Glomerular endothelial cell (primary cell): ENCODE measurements at places on chromosomes 12 and 14.

- DNase-seq = no peak
Measured at GRCh38 chr14:78355109-78355508, 184.9 kb downstream of the NRXN3 start.

- no peak for DNase-seq
Measured at GRCh38 chr12:93911396-93911795, 234.2 kb downstream of the CRADD start.

- DNase-seq = no peak
Measured at GRCh38 chr12:60977966-60978365, 1282.2 kb upstream of the USP15 start.

- no peak for DNase-seq
Measured at GRCh38 chr12:131872154-131873051, 22.0 kb upstream of the ULK1 start.

DNA sequence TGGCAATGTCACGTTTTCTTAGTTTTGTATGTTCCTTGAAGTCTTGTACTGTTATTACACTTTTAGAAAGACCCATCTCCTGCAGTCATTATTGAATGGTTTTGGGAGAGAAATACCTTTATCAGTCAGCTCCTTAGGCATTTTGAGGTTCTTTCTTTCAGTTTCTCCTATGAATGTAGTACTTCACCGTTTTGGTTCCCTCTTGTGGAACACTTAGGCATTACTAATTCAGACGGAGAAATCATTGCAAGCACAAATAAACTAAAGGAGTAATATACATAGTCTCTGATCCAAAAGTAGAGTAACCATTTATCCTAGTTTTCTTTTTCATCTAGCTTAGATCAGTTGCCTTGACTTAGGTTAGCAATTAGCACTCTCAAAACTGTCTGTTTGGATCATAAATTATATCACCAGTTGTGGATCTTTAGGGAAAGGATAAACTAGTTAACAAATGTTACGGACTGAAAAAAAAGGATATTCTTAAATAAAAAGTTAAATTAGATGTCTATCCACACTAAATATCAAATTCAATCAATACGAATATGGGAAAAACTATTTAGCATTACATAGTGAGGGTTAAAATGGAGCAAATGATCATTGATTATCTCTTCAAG lies 1538.3 kb upstream of the SEL1L start:
- no peak for DNase-seq

- no peak for DNase-seq
Measured at GRCh38 chr12:24356240-24356804, 406.9 kb upstream of the SOX5 start.

DNA sequence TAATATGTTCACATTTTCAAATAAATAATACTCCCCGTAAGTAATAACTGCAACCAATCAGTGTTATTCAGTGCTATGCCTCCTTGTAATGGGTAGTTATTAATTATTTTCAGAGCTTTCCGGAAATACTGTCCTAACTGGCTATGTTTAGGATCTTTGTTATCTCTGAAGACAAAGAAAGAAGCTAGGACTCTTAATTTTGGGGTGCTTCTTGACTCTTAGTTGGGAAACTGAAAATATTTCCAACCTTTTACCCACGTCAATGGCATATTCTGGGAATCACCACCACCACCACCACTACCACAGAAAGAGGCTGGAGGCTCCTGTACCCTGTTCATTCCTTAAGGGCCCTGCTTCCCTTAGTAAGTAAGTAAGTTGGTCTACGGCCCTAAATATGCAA lies 39.1 kb downstream of the RAD52 start:
- no peak for DNase-seq

DNA sequence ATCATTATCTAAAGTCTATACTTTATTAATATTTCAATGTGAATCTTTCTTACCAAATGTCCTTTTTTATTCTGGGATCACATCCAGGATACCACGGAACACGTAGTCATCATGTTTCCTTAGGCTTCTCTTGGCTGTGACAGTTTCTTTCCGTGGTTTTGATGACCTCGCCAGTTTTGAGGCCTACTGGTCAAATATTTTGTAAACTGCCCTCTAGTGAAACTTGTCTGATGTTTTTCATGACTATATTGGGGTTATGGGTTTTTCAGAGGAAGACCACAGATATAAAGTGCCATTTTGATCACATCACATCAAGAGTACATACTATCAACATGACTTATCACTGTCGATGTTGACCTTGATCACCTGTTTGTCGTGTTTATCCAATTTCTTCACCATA lies 14.1 kb upstream of the SERPINA6 start:
- DNase-seq = no peak

DNA sequence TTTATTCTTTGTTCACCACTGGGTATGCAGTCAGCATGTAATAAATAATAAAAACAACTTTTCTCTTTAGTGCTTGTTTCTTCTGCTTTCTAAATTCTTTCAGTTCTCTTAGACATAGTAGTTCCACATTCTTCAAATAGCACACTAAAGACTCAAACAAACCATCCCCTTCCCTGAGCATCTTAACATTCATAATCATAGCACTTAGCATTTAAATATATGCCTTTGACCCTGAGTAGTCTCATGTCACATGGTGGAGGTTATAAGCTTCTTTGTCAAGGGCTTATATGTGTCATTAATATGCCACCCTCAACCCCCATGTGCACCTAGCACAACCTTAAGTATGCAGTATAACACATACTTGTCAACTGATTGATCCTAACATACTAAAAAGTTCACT lies 212.7 kb downstream of the PHLDA1 start:
- no peak for DNase-seq

DNA sequence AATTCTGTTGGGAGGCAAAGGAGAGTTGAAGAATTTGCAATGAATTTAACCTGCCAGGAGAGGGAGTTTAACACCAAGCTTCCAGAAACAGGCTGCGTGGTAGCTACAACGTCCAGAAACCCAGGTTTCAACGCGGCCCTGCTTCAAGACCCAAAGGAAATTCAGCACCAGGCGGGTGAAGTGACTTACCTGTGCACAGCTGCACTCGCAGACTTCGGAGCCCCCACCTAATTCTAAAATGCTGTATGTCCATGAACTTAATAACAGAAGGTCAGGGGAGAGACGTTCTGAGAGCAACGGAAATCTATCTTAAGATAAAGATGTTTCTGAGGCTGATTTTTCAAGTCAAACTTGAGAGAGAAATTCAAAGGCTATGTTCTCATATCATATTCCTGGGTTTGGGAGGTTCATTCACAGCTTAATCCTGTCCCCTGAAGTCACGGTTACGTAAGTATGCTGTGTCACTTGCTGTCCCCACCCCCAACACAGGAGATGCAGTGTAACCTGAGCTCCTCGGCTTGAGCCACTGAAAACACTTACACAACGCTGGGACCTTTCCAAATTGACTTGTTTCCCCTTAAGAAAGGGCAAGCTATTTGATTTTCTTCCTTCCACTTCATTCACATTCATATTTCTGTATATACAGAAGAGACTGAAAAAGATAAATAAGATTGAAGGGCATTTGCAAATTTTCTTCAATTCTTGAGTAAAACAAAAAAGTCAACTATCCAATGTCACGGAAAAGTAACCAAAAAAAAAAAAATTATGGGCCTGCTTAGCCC lies 22.7 kb downstream of the CLIP1 start:
- no peak for DNase-seq

DNA sequence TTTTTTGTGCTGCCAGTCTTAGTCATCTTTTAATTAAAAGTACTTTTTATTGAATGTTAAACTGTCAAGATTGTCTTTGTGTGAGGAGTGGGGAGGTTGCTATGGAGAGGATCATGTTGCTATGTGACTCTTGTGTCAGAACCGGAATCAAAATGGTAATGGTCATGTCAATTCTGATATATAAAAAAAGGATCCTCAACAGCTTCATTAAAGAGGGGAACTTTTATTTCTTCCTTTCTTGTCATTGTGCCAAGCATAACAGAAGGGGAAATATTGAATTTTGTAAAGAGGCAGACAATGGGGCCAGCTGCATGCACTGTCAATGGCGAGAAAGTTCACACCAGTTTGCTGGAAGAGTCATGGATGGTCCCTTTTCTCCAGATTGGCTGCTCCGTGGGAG lies 564.8 kb downstream of the VRK1 start:
- no peak for DNase-seq

DNA sequence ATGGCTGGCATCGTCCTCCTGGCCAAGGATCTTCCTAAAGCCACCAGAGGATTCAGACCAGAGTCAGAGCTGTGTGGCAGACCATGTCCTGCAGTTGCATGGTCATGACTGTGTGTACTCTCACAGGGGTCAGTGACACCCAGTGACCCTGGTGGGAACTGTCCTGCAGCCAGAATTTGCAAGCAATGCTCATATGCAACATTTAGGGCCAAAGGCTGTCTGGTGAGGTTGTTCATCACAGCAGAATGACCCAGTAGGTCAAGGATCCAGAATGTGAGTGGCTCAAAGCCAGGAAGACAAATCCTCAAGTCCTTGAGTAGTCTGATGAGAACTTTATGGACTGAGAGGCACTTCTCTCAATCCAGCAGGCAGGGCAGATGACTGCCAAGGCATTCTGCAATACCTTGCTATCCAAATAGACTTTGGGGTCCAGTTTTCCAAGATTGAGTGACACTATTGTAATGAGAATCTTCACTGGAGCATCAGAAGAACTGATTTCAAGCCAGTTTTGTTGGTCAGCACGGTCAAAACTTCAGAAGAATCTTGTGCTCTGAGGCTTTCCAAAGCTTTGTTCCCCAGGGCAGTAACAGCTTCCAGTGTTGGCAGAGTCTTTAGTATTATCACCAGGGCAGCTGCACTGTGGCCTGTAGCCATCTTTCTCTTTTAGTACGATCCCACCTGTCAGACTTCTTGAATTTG lies 122.0 kb downstream of the PTCSC3 start:
- DNase-seq = no peak

DNA sequence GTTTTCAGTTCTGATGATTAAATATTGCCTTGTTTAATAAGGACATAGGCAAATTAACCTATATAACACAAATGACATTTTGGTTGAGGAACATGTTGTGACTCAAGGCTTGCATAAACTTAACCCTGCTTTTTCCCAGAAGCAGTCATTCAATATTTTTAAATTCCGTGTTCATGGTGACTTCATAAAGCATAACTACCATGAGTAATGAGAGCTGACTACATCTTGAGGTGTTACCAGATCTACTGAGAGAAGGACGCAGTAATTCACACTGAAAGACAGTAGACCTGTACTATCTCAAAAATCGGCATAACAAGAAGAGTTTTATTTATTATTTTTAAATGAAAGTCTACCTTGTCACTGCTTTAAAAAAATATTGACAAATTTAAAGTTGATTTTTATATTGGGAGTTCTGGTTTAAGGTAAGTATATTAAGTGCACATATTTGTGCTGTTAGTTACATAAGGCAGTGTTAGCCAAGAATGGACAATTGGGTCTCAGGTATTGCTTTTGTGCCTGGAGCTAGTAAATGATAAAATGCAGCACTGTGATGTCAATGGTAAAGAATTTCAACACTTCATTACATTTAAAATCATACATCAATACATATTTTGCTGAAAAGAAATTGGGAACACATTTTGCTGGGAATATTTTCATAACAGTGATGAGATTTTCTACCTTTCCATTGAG lies 1198.5 kb downstream of the FSCB start:
- DNase-seq = no peak

DNA sequence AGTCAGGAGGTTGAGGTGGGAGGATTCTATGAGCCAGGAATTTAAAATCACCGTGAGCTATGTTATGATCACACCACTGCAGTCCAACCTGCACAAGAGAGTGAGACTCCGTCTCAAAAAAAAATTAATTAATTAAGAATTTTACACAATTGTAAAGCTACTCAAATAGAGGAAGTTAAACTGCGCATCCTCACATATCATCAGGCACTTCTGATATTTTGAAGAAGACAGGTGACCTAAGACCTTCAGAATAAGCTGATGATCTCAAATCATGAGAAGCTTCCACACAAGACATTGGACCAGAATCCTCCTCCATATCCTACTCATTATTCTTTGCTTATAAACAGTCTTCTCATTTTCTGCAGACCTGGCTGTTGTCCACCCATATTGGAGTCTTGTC lies 800.9 kb downstream of the TMEM121 start:
- no peak for DNase-seq

GRCh38 chr14:73723797-73724661 lies 9.8 kb upstream of the PNMA1 start:
- peak; percentile 64 for DNase-seq

DNA sequence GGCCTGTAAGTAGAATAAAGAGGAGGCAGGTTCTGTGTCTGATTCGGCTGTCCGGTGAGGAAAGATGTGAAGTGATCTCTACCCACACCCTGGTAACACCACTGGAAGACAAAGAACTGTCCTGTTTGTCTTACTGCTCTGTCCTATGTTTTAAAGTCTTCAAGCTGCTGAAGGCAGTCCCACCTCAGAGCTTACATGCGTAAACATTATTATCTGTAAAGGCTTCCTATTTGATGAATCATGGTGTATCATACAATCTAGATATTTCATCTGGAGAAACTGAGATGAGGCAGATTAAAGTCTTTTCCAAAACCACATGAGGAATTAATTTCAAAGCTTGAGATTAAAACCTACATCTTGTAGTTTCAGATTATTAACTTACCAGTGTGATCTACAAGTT lies 427.6 kb downstream of the ZFP36L1 start:
- no peak for DNase-seq

DNA sequence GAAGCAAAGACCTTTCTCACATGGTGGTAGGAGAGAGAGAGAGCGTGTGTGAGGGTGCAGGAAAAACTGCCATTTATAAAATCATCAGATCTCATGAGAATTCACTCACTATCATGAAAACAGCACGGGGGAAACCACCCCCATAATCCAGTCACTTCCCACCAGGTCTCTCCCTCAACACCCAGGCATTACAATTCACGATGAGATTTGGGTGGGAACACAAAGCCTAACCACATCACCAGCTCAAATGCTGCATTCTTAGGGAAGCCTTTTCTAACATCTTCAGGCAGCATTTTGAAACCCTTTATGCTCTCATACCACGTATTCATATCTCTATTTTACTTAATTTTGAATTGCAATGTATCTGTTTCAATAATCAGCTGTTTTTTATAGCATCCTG lies 165.9 kb downstream of the TMTC3 start:
- DNase-seq = no peak

DNA sequence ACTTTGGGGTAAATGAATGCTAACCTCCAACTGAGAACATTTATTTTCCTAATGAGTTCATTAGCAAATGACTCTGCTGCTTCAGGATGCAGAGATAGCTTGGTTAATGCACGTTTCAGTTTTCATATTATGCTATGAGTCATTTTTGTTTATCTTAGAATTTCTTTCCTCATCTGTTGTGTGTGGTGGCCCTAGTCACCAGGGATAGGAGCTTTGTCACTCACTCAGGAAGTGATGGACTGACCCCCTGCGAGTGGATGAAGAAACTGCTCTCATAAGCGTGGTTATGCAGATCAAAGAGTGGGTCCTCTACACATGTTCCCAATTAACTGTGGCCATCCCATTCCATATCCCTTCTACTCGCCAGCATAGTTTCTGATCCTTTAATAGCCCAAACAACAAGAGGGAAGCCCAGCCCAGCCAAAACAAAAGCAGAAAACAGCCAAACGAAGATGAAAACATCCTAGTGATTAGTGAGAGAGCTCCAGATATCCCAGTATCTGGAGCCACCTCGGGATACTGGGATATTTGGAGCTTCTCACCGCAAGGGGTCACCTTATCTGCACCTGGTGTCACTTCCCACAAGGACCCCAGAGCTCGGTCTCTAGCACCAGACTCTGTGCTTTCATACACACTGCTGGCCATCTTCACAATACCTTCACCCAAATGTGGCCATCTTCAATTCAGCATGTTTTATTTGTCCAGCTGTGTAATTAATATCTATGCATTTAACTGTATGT lies 8.6 kb downstream of the TC2N start:
- DNase-seq = no peak

- no peak for DNase-seq
Measured at GRCh38 chr12:79083181-79083580, 218.6 kb downstream of the SYT1 start.
